ENCODE measurements at places on chromosomes 6 and 20.

DNA sequence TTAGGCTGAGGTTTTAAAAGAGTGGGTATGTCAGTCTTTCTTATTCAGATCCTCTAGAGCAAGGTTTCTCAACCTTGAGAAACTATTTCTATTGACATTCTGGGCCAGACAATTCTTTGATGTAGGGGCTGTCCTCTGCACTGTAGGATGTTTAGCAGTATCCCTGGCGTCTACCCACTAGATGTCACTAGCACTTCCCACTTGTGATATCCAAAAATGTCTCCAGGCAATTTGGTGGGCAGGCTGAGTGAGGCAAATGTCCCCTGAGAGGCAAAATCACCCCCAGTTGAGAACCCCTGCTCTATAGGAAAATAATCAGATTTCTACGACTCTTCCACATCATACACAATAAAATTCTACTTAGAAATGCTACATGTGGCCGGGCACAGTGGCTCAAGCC is 7.7 kb upstream of the ZKSCAN8 start:
- H3K27ac ChIP-seq: no peak overlapping the region
- no peak overlapping the region for H3K4me3 ChIP-seq
- H3K4me1 ChIP-seq: no peaks in the 10 kb centered on the region
- no peaks in the 10 kb centered on the region for H3K36me3 ChIP-seq
- no peaks in the 10 kb centered on the region for H3K27me3 ChIP-seq
- DNase-seq: no peak

DNA sequence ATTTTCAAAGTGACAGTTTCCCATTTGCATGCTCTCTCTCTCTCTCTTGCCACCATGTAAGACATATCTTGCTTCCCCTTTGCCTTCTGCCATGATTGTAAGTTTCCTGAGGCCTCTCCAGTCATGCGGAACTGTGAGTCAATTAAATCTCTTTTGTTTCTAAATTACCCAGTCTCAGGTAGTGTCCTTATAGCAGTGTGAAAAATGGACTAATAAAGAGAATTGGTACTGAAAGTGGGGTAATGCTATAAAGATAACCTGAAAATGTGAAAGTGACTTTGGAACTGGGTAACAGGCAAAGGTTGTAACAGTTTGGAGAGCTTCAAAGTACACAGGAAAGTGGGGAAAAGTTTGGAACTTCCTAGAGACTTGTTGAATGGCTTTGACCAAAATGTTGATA is 389.8 kb downstream of the GRIK2 start:
- no peaks in the 10 kb centered on the region for H3K36me3 ChIP-seq
- no peaks in the 10 kb centered on the region for H3K4me1 ChIP-seq
- H3K27me3 ChIP-seq: no peaks in the 10 kb centered on the region
- H3K27ac ChIP-seq: no peak overlapping the region
- DNase-seq: no peak

DNA sequence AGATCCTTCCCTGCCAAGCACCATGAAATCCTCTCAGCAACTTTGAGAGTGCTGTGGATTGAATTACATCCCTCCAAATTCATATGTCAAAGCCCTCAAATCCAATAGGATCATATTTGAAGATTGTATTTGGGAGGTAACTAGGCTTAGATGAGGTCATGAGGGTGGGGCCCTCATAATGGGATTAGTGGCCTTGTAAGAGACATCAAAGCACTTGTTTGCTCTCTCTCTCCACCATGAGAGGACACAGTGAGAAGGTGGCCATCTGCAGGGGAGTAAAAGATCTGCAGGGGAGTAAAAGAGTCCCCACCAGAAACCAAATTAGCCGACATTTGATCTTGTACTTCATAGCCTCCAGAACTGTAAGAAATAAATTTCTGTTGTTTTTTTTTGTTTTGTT is 298.2 kb downstream of the SAMD5 start:
- no peak overlapping the region for H3K4me3 ChIP-seq
- H3K27me3 ChIP-seq: no peaks in the 10 kb centered on the region
- no peak overlapping the region for H3K27ac ChIP-seq

DNA sequence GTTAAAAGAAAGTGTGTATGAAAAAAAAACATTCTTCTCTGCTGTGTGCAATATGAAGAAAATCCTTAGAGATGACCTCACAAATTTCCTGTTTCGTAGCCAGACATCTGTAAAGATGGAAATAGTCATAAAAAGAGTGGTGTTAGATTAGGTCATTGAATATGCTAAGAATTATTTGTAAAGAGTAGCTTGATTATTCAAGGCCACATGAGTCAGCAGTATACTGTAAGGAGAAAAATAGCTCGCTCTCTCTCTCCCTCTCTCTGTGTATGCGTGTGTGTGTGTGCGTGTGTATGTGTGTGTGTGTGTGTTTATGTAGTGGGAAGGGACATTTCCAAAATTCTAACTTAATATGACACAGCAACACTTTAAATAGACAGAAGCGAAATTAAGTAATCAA is 78.8 kb downstream of the PTCHD4 start:
- H3K36me3 ChIP-seq: no peaks in the 10 kb centered on the region
- no peak overlapping the region for H3K27ac ChIP-seq
- DNase-seq: no peak

DNA sequence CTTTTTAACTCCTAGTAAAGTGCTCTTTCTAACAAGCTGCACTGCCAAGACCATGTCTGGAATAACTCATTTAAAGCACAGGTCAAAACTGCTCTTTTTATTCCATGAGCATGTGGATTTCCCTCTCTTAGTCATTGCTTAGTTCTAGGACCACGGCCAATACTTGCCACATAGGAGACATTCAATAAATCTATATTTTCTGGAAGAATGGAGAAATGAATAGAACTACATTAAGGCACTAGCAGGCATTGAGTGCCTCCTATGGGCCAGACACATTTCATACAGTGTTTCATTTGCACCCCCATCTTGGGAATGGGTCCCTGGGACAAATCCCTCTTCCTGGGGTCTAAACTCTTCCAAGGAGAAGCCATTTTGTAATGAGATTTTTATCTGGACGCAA is 552.8 kb upstream of the CITED2 start:
- no peak for DNase-seq
- no peaks in the 10 kb centered on the region for H3K36me3 ChIP-seq
- H3K27ac ChIP-seq: no peak overlapping the region
- H3K4me1 ChIP-seq: no peaks in the 10 kb centered on the region
- no peak overlapping the region for H3K4me3 ChIP-seq

DNA sequence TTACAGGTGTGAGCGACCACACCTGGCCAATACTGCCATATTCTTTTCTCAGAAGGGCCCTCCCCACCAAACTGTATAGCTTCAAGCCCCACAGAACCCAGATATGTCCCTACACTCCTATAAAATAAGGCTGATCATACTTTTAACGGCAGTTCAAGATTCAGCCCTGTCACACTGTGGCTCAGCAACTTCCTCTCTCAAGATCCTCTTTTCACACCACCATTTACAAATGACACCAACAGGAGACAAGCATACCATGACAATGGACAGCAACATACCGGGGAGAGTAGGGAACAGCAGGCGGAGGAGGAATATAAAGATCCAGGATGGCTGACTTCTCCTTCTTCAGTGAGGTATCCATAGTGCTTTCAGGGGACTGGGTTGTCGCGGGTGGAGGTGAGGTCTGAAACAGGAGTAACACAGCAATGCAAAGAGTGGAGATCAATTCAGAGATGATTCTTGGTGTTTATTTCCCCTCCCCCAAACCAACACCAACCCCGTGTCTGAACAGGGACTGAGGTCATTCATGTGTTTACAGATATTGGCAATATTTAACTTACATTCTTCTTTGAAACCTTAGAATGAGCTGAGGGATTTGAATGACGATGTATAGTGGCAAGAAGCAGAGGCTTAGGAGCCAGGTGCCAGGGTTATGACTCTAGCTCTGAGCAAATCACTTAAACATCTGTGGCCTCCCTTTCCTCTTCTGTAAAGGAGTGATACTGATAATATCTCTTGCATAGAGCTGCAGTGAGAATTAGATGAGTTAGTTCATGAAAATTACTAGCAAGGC is 57.6 kb upstream of the IPCEF1 start:
- no peak overlapping the region for H3K4me3 ChIP-seq
- no peak overlapping the region for H3K27ac ChIP-seq
- no peaks in the 10 kb centered on the region for H3K27me3 ChIP-seq

- no peak overlapping the region for H3K27ac ChIP-seq
- H3K4me3 ChIP-seq: no peak overlapping the region
- H3K36me3 ChIP-seq: no peaks in the 10 kb centered on the region
Observed at GRCh38 chr20:51953731-51954340, 151.5 kb upstream of the SALL4 start.

- no peaks in the 10 kb centered on the region for H3K4me1 ChIP-seq
- no peaks in the 10 kb centered on the region for H3K36me3 ChIP-seq
- no peak overlapping the region for H3K27ac ChIP-seq
- no peak for DNase-seq
Observed at GRCh38 chr20:10428008-10428407, 6.0 kb downstream of the MKKS start.

DNA sequence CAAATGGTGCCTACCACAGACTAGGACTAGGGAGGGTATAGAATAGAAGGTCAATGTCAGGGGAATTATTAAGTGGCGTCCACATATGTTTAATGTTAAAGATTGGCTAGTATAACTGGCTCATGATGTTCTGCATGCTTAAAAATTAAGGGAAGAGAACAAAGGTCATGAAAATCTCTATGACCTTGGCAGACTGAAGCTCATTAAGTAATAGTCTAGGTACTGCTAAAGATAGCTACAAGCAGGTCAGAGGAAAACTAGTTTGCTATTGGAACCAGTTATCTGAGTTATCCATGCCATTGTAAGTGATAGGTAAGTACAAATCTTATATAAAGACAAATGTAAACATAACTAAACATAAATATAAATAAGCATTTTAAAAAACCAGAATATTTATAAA is 32.9 kb upstream of the PRSS35 start:
- no peaks in the 10 kb centered on the region for H3K27me3 ChIP-seq
- H3K36me3 ChIP-seq: no peaks in the 10 kb centered on the region
- H3K27ac ChIP-seq: no peak overlapping the region
- no peak overlapping the region for H3K4me3 ChIP-seq
- no peak for DNase-seq
- no peaks in the 10 kb centered on the region for H3K4me1 ChIP-seq

DNA sequence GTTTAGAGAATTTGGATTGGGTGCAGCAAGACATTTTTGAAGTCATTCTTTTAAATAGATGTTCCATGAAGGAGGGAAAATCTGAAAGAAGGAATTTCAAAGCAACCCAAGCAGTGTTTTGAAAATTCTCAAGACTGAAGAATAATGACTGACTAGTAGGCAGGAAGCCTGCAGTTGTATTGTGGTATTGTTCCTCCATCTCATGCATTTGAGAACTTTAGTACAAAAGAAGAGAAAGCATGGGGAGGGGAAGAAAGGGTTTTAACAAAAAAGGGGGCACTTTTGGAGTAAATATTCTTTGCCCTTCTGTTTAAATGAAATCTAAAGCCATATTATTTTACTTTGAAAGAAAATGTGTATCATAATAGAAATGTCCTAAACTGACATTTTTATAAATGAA is 6.6 kb downstream of the NCOA3 start:
- H3K27ac ChIP-seq: no peak overlapping the region
- H3K36me3 ChIP-seq: no peaks in the 10 kb centered on the region
- no peak overlapping the region for H3K4me3 ChIP-seq
- no peaks in the 10 kb centered on the region for H3K4me1 ChIP-seq
- no peak for DNase-seq
- H3K27me3 ChIP-seq: no peaks in the 10 kb centered on the region

DNA sequence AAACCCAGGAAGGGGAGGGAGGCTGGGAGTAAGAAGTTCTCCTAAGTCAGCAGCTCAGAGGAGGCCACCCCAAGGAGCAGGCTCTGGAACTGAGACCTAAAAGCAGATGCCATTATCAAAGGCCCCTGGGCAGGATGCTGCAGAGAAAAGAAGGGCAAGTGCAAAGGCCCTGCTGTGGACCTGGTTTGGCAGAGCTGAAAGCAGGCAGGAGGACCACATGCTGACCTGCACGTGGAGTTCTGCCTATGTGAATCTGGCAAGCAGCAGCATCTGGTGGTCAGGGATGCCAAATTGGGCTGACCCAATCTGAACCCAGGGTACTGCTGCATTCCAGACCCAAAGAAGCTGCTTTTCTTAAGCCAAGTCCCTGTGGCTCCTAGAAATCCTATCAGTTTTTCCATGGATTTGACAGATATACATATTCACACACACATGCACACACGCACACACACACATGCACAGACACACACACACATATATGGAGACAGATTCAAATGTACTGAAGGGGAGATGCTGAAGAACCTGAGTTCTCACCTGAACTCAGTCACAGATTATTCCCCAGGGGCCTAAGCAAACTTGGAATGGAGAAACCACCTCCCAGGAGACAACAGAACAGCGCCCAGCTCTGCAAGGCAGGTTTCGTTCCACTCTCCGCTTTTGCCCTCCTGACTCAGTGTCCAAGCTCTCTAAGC is 119.9 kb downstream of the FOXA2 start:
- peaks cover 2% of the 10 kb centered on the region for H3K4me1 ChIP-seq
- H3K27ac ChIP-seq: no peak overlapping the region
- no peaks in the 10 kb centered on the region for H3K36me3 ChIP-seq
- H3K4me3 ChIP-seq: no peak overlapping the region
- no peak for DNase-seq
- H3K27me3 ChIP-seq: peaks cover 3% of the 10 kb centered on the region

- H3K36me3 ChIP-seq: no peaks in the 10 kb centered on the region
- no peak overlapping the region for H3K27ac ChIP-seq
- no peaks in the 10 kb centered on the region for H3K4me1 ChIP-seq
- no peak for DNase-seq
- H3K4me3 ChIP-seq: no peak overlapping the region
- no peaks in the 10 kb centered on the region for H3K27me3 ChIP-seq
Observed at GRCh38 chr6:105678516-105678915, 275.6 kb upstream of the PREP start.

DNA sequence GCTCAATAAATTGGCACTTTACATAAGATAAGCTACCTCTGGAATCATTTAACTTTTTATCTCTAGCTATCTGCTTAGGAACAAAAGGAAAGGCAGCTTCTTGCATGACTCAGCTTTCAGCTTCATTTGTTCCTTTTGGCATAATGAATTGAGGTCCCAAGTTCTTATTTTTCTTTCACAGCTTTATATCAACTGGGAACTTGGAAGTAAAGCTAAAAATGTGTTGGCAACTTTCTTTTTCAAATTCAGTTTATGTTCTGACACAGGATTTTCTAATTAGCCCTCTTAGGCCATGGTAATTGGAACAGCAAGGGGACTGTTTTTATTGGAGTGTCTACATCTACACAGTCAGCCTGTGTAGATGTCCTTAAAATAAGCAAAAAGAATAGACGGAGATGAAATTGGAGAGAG is 55.2 kb upstream of the MRAP2 start:
- no peak overlapping the region for H3K4me3 ChIP-seq
- no peaks in the 10 kb centered on the region for H3K27me3 ChIP-seq
- no peak overlapping the region for H3K27ac ChIP-seq
- no peaks in the 10 kb centered on the region for H3K36me3 ChIP-seq

GRCh38 chr6:136532030-136532429 is 18.2 kb downstream of the MAP7 start:
- DNase-seq: no peak
- no peak overlapping the region for H3K27ac ChIP-seq
- H3K4me3 ChIP-seq: no peak overlapping the region
- H3K36me3 ChIP-seq: no peaks in the 10 kb centered on the region
- no peaks in the 10 kb centered on the region for H3K27me3 ChIP-seq

- no peaks in the 10 kb centered on the region for H3K4me1 ChIP-seq
- no peaks in the 10 kb centered on the region for H3K27me3 ChIP-seq
- no peak overlapping the region for H3K27ac ChIP-seq
- H3K4me3 ChIP-seq: no peak overlapping the region
Observed at GRCh38 chr20:56504373-56505005, 20.1 kb upstream of the FAM209A start.

GRCh38 chr20:10635476-10636208 is 38.2 kb downstream of the JAG1 start:
- DNase-seq: no peak
- no peak overlapping the region for H3K27ac ChIP-seq
- no peaks in the 10 kb centered on the region for H3K27me3 ChIP-seq
- peaks cover 8% of the 10 kb centered on the region for H3K36me3 ChIP-seq
